ENCODE measurements at places on chromosomes 12 and 14.

DNA sequence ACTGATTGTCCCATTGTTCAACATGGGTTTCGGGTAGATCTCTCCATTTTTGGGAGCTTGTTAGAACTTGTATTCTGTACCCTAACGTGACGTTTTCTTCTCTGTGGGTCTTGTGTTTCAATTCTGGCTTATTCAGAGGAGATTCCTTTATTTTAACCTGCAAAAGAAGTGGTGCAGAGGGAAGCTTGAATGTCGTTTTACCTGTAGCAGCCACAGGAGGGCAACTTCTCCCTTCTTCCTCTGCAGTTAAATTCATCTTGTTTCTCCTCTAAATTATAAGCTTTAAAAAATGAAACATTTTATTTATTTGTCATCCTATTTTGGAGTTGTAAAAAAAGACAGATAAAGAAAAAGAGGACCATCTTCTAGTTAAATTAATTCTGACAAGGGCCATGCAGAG, 13.7 kb upstream of the CLEC4D start:
- DNase-seq: no peak

DNA sequence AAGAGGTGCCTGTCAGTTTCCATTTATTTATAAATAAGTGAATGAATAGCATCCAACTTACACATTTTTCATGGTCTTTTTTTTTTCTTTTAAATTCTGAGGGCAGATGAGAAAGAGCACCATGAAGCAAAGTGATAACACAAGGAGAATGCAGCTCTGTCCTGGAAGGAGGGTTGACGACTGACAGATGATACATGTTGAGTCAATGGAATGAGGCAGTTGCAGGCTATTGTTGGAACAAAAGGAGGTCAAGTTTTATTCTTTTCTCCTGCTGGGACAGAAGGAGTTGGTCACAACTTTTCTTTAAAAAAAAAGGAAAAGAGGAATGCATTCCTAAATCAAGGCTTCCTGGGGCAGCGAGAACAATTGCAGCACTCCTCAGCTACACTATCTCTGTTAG, 119.9 kb upstream of the PLEKHG7 start:
- DNase-seq: no peak

DNA sequence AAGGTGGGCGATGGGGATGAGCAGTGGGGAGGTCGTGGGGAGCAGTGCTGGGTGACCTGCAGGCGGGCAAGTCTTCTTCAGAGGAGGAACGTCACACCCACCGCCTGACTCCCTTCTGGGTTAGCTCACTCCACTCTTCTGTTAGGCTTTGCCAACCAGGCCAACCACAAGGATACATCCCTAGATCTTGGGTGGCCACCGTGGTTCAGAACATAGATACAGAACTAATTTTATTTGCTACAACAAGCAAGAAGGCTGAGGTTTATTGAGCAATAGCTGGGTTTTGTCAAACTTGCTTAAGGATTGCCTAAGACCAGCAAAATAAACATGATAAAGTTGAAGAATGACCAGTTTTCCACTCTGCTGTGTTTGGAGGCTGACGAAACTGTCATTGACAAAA, 109.4 kb downstream of the DACT1 start:
- DNase-seq: no peak

- peak; percentile 57 for DNase-seq
Measured at GRCh38 chr12:74021937-74022336, 515.7 kb upstream of the ATXN7L3B start.

DNA sequence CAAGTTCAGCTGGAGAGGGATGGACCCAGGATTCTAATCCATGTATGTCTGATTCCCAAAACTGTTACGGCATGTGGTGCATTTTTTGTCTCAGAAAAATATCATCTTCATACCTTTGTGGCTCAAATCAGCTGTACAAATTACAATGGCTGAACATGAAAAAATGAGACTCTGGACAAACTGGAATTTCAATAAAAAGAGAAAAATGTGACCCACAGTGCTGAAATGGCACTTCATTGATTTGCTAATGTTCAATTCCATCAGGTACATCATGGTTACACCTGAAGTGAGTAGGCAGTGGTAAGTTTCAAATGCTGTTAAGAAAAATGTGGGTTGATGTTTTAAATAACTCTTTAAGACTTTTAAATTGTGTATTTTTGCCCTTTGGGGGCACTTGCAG, 165.6 kb upstream of the CAND1 start:
- no peak for DNase-seq

- no peak for DNase-seq
Measured at GRCh38 chr12:93183940-93184671, 193.6 kb upstream of the NUDT4 start.

DNA sequence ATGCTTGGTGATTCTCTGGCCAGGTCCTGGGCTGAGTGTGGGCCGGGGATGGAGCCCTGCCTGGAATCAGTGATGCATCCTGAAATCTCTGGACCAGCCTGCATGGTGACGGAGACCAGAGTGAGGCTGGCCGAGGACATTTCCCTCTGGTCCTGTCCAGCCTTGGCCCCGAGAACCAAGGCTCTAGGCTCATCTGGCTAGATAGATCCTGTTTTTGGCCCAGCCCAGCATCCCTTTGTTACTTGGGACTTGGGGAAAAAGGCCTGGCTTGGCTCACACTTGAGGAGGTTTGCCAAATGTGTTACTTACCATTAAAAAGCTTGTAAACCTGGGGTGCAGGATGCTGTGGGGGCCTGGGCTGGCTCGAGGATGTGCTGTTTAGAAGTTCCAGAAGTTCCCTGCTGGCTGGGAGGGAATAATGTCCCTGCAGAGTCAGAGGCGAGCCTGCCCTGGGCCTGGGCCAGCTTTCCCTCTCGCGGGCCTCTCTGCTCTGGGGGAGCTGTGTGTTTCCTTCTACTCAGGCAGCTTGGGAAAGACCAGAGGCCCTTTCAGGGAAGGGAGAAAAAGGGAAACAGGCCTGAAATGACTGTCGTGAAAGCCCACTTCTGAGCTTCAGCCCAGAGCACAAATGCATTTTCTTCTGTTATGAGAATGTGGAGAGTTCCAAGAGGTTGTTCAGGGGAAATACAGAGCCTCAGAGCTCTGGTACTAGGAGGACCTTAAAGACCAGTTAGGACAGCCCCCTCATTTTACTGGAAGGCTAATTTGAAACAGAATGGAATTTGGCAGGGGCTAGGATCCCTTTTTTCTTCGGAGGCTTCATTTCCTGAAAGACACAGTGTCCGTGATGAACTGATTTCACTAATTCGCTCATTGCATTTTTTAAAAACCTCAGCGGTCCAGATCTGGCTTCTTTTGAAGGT, 47.2 kb upstream of the CTDSP2 start:
- DNase-seq: peak; percentile 93

DNA sequence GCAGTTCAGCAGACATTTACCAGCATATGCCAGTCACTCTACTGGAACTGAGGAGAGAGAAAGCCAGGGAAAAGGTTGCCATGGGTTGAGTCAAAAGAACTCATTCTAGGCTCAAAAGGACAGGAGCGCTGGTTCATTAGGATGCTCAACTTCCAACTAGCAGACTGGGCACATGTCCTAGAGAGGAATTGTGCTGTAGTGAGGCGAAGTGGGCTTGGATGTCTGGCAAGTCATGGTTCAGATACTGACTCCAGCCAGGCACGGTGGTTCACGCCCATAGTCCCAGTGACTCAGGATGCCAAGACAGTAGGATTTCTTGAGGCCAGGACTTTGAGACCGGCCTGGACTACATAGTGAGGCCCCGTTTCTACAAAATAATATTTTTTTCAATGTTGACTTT, 281.5 kb downstream of the CACNA1C start:
- DNase-seq: no peak

DNA sequence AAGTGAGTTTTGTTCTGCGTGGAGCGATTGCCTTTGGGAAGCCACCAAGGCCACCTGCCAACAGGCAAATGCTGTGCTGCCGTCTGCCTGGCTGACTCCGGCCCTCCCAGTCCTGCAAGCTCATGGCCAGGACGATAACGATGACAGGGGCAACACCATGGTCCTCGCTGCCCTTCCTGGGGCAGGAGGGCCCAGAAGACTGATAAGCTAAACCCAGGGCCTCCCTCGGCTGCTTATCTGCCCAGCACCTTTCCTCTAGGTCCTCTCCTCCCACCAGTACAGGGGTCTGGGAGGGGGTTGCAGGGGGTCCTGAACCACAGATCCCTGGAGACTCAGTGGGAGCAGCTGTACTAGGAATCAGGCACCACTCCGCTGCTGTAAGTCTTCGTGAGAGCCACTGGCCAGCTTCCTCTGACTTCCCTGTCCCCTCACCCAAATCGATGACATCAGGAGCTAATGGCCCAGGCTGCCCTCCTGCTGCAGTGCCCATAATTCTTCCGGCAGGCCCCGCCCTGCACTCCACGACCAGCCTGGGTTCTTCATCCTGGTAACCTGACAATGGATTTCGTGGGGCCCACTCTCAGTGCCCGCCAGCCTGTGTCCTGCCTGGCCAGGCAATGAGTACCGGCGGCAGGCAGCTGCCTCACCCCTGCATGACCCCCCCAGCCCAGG, 5.1 kb downstream of the ANKRD9 start:
- peak; percentile 60 for DNase-seq

- DNase-seq: peak; percentile 12
Measured at GRCh38 chr14:94542811-94543440, 18.3 kb upstream of the SERPINA4 start.

DNA sequence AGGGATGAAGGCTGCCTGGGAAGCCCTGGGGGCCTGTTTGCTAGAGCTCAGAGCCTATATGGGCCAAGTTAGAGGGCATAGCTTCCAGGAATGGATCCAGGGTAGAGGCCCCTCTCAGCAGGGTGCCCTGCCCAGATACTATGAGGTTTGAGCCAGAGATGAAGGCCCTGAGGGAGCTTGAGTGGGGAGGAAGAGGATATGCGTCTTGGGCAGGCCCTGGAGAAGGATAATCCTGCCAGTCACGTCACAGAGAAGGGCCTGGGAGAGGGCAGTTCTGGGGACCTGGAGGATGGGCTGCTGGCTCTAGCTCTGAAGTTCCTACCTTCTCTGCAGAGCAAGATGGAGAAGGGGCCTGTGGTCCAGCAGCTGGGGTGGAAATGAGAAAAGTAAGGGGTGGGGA, 5.9 kb upstream of the CACNB3 start:
- no peak for DNase-seq

DNA sequence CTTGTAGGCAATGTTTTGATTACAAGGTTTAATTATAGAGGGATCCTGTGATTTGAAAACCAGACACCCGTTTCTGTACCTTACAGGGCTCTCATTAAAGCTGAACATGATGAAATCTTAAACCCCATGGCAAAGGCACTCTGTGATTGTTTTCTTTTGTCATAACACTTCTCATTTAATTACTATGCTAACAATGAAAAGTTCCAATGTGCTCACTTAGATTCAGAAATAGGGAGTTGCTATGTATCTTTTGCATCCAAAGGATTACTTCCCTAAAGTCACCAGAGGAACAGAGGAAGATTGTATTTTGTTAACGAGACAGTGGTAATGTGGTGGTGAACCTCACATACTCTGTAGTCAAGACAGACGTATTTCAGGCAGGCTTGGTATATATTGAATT, 81.5 kb upstream of the MYF6 start:
- no peak for DNase-seq

GRCh38 chr14:68292441-68293215, 473.0 kb downstream of the RAD51B start:
- DNase-seq: no peak

- peak; percentile 8 for DNase-seq
Measured at GRCh38 chr12:10033783-10034545, 3.5 kb downstream of the CLEC9A start.

DNA sequence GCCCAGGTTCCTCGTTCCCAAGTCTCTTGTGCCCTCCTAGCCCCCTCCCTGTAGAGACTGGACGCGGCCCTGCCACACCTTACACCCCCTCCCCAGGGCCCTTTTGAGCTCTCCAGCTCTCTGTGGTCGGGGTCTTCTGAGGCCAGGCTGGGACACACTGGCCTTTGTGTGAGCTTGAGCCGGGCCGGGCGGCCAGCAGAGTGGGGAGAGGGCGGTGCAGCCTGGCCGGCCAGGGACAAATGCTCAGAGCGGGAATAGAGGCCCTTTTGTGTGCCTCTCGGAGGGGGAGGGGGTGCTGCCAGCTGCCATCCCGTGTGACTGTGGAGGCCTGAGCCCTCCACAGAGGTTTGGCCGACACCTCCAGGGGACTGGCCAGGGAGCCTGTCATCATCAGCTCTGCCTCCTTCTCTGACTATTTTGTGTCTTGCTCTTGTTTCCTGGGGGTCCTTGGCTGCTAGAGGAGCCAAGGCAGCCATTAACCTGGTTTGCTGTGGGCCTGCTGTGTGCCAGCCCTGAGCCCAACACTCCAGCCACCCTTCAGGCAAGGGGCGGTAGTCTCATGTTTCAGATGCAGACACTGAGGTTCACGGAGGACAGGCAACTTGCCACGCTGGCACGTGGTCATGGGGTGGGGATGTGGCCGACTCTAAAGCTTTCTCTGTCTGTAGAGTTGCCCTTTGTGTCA, 13.6 kb downstream of the FAM222A start:
- no peak for DNase-seq

- DNase-seq: no peak
Measured at GRCh38 chr12:82682326-82682725, 4.4 kb upstream of the TMTC2 start.

DNA sequence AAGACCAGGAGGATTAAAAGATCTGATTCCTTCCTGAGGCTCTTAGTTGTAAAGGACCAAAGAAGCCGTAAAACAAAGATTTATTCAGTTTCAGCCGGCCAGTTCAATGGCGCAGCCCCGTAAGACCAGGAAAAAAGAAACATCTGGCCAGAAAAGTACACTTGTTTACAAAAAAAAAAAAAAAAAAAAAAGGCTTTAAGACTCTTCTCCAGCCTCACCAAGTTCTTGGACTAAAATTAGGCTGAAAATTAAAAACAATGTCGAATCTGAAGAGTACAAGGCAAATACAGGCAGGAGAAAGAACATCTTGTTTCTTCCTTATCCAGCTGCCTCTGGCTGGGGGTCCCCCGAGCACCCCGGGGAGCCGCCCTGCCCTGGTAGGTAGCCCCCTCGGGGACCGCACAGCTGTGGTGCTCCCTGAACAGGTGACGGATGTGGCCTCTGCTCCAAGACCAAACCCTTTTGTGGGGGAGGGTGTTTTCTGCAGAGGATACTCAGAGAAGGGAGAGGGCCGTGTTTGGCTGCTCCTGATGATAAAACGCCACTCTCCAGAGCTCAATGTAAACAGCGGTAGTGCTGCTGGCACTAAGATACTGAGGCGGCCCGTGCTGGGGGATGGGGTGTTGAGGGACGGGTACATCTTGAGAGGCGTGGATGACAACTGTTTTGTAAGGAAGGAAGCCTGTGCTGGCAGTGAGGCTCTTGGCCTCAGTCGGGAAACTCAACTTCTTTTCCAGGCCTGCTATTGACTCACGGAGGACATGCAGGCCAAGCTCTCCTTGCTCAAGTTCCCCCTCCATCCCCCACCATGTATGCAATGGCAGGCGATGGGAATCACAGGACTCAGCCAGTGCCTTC, 201.0 kb upstream of the DIO3 start:
- DNase-seq: no peak

DNA sequence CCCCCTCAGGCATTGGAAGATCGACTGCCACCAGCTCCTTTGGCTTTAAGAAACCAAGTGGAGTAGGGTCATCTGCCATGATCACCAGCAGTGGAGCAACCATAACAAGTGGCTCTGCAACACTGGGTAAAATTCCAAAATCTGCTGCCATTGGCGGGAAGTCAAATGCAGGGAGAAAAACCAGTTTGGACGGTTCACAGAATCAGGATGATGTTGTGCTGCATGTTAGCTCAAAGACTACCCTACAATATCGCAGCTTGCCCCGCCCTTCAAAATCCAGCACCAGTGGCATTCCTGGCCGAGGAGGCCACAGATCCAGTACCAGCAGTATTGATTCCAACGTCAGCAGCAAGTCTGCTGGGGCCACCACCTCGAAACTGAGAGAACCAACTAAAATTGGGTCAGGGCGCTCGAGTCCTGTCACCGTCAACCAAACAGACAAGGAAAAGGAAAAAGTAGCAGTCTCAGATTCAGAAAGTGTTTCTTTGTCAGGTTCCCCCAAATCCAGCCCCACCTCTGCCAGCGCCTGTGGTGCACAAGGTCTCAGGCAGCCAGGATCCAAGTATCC, 288.7 kb downstream of the NAV3 start:
- DNase-seq: no peak
